KG1 (cell line): ENCODE measurements at places on chromosomes 2 and 18.

DNA sequence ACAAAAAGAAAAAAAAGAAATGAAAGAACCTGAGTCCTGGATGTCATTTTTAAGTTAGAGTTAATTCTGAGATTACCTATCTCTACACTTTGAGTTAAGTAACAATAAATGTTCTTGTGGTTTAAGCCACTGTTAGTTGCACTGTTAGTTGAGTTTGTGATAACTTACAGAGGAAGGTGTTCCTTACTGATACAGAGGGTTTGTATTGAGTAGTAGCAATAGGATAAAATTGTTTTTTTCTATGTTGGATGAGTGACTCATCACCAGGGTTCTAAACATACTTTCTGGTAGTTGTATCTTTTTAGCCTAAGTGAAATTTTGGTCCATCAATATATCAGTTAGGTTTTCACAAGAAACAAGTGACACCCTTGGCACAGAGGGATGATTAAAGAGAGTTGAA lies 4.0 kb upstream of the LCLAT1 start:
- DNase-seq = no peak

DNA sequence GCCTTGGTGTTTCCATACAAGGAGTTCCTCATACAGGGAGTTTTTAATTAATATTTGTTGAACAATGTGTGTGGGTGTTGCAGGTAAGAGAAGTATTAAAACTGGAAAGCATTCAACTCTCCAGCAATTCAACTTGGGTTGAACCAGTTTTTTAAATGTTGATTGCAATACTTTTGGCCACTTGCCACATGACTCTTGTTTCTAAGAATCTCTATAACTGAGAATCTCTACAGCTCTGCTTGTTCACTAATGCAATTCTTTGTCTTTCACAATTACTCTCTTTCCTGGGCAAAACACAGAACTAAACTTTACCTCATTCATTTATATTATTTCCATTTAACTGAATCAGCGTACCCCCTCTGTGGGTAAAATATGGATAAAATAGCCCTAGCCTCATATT lies 429.4 kb downstream of the ARHGAP15 start:
- DNase-seq = no peak

GRCh38 chr2:44126106-44126797 lies 42.4 kb upstream of the PPM1B start:
- DNase-seq = no peak

DNA sequence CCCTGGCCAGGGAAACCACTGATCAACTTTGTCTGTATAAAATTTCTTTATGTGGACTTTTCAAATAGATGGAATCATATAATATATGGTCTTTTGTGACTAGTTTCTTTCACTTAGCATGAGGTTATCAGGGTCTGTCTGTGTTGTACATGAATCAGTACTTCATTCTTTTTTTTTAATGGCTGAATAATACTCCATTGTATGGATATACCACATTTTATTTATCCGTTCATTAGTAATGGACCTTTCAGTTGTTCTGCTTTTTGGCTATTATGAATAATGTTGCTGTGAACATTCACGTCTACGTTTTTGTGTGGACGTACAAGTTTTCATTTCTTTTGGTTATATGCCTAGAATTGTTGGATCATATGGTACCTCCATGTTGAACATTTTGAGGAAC lies 69.1 kb upstream of the GAREM2 start:
- no peak for DNase-seq
